ENCODE measurements at places on chromosomes 13 and 19.

DNA sequence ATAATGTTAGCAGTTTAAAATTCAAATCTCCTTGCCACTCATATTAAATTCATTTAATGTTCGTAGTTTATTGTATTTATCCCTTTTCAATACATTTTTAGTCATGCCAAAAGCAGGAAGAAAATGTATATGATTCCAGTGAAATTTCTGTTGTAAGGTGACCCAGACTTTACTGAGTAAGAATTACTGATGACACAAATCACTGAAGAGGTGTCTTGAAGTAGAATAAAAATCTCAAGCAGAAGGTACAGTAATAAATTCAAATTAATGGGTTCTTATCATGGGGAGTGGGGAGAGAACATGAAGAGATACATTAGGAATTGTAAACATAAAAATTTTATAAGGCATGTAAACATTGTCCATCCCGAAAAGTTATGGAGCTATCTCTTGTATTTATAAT, 19.9 kb downstream of the STARD13 start:
- no peak for DNase-seq

GRCh38 chr19:4713384-4713951, 10.2 kb downstream of the DPP9 start:
- no peak for DNase-seq

GRCh38 chr13:45222919-45223318, 22.1 kb upstream of the KCTD4 start:
- DNase-seq, result no peak

DNA sequence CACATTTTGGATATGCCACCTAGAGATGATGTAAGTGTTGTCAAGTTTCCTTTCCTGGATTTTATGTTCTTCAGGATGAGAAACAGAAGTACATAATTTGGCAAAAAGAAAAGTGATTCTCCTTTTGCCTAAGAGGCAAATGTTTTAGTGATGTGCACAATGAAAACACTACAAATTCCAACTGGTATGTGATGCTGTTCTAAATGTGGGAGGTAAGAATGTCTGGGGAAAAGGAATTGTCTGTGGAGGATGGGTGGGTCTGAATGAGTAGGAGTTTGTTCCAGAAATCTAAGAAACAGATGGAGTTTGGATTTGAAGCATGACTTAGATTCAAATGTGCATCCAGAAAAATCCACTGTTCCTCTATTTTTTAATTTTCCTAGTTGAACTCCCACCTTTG, 473.6 kb upstream of the SPRY2 start:
- DNase-seq, result no peak

DNA sequence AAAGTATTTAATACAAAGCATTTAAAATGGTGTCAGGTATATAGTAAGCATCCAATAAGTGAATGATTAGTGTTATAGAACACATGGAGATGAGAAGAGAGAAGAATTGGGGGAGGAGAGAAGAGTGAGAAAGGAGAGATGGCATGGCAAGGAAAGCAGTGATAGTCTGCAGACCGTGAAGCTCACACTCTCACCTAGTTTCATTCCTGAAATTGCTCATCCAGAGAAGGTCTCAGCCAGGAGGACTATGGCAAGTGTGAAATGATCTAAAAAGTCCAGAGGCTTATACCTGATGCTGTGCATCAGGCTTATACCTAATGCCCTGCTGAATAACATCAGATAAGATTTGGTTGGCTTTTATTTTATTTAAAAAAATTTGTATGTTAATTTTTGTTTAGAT, 351.6 kb upstream of the KLF12 start:
- DNase-seq, result no peak

GRCh38 chr13:31042481-31043165, 110.2 kb downstream of the TEX26 start:
- no peak for DNase-seq

DNA sequence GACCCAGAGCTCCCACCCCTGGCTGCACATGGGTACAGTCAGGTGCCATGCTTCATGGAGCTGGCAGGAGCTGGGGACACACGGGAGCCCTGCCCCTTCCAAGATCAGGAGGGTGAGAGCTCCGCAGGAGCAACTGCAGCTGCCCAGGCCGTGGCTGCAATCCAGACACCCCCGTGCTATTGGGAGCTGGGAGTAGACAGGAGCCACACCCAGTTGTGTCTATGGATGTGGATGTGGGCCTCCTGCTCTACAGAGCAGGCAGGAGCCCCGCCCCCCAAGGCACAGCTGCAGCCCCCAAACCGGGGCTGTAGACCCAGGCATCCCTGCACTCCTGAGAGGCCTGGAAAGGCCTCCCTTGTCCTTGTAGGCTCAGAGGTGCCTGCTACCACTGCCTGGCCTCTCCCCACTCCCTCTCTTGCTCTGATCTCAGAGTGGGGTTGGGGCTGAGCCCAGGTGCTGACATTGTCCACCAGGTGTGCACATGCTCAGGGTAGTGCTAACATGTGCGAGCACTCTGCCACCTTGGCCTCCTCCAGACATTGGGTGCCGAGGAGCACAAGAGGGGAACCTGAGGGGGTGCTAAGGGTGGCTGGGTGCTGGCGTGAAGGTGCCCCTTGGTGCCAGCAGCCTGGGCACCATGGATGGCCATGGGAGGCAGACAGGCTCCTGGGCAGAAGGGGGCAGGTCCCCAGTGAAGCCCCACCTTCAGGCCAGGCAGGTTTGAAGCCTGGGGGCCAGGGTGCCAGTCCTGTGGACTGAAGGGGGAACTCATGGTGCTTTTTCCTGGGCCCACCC, 8.0 kb upstream of the BAX start:
- DNase-seq, result no peak

GRCh38 chr13:52053460-52053859, 29.0 kb downstream of the UTP14C start:
- no peak for DNase-seq

- DNase-seq, result peak; percentile 68
Observed at GRCh38 chr19:5340637-5341447, at the start of gene PTPRS. Gene PTPRS (minus strand): TSS chr19:5340812. CDS start chr19:5286140, 54,672 bp downstream.

DNA sequence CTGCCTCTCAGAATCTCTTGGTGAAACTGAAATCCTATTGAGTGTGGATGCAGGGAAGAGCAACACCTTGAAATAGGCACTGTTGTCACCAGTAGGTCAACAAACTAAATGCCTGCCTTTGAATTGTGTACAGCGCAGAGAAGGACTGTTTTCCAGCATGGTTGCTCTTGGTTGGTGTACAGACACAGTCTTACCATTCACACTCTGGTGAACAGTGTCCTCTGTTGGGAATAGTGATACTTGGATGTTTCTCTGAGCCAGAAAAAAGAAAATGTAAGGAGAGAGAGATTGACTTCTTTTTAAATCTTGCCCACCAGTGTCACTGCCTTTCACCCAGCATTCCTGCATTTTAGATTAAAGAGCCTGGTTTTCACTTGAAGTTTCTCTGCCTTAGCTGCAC, 179.7 kb downstream of the STK24 start:
- no peak for DNase-seq

All from NT2/D1 (cell line).